NCI-H187 (cell line): ENCODE measurements at places on chromosomes 13 and 19.

DNA sequence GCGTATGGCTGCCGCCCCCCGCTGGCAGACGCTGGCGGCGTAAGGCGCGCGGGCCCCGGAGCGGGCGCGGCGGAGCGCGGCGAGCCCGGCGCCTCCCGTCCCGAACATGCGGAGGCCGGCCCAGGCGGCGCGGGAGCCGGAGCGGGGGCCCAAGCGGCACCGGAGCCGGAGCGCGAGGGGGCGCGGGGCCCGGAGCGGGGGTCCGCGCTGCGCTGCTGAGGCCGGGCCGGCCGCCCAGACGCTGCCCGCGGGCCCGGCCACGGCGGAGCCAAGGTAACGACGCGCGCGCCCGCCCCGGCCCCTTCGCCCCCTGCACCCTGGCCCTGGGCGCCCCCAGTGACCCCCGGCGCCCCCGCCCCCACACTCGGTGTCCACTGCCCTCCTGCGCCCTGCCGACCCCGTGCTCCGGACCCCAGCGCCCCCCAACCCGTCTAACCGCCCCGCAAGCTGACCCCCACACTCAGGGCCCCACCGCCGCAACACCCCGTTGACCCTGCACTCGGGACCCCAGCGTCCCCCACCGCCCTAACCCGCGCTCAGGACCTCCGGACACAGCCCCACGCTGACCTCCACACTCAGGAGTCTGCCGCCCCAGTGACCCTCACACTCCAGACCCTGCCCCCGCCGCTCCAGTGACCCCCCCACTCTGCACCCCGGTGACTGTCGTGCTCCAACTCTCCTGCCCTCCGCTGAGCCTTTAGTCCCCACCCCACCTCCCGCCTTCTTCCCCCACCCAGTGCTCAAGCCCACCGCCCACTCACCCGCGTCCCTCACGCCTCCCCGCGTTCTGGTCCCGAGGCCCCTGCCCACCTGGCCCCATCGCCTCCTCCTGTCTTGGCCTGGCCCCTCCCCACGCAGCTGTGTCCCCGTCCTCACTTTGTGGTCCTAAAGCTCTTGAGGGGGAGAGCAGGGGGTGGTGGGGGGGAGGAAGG is at the start of gene CSNK1G2:
TSS of gene CSNK1G2 (plus strand) at position 27 of the 932 bp plus-strand sequence. CDS start 28,601 bp downstream, outside the sequence.
- no peak for DNase-seq

DNA sequence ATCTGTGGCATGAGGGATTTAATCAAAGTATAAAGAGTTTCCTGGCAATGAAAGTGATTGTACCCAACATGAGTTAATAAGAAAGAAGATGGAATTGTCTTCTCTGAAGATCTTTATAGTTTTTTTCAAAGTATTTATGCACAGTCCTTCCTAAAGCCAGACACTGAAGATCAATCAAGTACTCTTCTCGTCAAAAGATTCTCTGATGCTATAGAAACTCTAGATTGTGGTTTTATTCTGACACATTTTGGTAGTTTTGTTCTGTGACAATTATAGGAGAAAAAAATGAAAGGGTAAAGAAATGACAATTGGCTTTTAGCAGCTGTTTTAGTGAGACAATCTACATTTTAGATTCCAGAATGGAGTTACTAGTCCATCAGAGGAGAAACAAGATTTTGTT is 10.4 kb upstream of the ENOX1 start:
- no peak for DNase-seq

DNA sequence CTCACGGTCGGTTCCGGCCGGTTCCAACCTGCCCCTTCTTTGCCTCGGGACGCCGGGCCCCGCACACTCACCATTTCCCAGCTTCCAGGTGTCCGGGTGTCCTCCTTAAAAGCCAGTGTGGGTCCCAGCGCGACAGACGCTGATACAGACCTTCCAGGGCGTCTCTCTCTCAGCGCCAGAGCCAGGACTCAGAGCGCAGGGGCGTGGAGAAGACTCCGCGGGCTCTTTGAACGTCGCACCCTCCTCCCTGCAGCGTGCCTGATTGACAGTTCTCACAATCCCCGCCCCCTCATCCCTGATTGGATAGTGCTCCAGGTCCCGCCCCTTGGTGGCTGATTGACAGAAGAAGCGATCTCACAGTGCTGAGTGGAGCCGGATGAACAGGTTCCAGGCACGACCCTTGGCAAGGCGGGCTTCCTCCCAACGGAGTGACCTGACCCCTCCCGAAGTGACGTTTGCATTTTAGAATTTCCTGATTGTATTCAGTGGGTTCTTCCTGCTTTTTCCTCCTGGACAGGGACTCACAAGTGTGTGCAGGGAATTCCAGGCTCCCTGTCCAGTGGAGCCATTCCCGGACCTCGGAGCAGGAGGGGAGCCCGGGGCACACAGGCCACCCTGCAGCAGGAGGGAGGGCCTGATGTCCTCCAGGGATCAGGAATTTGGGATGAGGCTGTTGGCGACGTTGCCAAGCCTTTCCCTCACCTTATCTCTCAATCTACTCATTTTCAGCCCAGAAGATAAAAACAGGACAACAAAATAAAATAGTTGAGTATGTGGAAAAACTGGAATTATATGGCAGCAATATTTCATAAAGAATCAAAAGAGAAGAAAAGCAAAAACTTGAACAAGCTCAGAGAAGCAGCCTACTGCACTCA is at the start of gene ZNF823:
TSS of gene ZNF823 (minus strand) at position 201 of the 875 bp plus-strand sequence. CDS start at position 74, 127 bp downstream.
- peak; percentile 94 for DNase-seq

GRCh38 chr13:36098080-36098479 is 33.1 kb downstream of the DCLK1 start:
- DNase-seq: no peak

DNA sequence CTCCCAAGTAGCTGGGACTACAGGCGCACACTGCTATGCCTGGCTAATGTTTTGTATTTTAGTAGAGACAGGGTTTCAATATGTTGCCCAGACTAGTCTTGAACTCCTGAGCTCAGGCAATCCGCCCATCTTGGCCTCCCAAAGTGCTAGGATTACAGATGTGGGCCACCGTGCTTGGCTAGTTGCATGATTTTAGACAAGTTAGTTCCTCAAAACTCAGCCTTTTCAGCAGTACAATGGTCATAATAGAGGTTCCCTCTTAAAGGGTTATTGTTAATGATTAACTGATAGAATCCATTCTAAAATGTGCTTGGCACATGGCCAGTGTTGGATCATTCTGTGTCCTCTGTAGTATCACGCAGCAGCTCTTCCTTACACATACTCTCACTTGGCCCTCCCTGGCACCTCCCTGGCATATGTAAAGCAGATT is 19.5 kb upstream of the IFT88 start:
- no peak for DNase-seq

- no peak for DNase-seq
Measured at GRCh38 chr13:100798739-100799361, 124.3 kb upstream of the TMTC4 start.
